ENCODE measurements at places on chromosomes 2 and 18.
A peak's percentile ranks its signal among the peaks of the same experiment; 100 is the strongest.

- no peak for DNase-seq
Observed at GRCh38 chr2:233065954-233066470, 5.9 kb downstream of the INPP5D start.

DNA sequence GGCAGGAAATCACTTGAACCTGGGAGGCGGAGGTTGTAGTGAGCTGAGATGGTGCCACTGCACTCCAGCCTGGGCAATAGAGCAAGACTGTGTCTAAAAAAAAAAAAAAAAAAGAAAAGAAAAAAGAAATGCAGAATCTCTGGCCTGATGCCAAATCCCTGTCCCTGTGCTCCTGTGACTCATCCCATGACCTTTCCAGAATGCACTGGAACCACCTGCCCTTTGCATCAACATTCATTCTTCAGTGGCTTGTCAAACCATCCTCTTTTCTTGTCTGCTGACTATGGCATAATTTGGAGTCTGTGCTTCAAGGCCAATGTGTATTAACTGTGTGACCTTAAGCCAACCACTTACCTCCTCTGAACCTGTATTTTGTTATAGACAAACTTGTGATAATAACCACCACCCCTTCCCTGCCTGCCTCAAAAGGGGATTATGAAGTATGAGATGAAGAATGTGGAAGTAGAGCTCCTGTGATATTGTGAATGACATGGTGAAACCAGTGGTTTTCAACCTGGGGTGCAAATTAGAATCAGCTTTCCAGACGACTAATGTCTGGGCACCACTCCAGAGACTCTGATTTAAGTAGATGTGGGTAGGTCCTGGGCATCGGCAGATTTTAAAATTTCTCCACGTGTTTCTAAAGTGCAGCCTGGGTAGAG lies 189.3 kb downstream of the CLIP4 start:
- DNase-seq = no peak

GRCh38 chr2:172119089-172119488 lies 16.4 kb upstream of the DLX2 start:
- DNase-seq = no peak

GRCh38 chr18:32544088-32544487 lies 73.4 kb upstream of the GAREM1 start:
- DNase-seq = no peak

DNA sequence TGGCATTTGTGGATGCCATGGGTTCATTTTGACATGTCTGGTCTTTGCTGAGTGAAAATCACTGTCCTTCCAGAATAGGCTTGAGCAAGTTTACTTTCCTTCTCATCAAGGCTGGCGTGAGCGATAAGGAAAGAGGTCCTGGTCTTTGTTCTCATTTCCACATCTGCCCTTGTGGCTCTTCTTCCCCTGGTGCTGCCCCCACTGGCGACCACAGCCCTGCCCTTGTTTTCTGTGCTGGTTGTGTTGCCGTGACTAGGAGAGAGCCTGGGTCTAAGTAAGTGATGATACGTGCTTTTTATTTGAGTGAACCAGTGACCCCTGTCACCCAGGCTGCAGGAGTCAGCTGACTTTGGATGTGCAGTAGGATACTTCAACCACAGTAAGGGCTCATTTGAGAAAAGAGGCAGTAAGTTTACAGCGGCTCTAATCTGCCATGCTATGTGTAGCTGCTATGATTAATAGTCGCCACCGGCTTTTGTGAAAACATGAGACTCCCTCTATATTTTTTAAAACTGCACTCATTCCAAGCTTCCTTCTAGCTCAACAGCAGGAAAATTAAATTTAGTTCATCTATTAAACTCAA lies 441.7 kb downstream of the RNF144A start:
- no peak for DNase-seq

DNA sequence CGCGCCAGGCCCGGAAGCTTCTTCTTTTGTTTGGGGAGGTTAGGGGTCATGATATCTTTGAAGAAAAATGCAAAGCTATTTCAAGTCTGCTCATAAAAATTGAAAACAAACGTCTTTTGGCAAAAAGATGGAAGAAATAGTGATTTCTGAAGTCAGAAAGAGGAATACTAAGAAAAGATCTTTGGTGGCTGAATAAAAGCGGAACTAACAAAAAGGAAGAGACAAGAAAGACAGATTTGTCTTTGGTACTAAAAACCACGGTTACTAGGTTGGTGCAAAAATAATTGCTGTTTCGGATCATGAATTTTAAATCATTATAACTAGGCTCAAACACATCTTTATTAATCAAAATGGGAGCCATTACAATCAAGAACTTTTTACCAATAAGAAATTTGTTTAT lies 164.6 kb upstream of the TRIB2 start:
- DNase-seq = no peak

DNA sequence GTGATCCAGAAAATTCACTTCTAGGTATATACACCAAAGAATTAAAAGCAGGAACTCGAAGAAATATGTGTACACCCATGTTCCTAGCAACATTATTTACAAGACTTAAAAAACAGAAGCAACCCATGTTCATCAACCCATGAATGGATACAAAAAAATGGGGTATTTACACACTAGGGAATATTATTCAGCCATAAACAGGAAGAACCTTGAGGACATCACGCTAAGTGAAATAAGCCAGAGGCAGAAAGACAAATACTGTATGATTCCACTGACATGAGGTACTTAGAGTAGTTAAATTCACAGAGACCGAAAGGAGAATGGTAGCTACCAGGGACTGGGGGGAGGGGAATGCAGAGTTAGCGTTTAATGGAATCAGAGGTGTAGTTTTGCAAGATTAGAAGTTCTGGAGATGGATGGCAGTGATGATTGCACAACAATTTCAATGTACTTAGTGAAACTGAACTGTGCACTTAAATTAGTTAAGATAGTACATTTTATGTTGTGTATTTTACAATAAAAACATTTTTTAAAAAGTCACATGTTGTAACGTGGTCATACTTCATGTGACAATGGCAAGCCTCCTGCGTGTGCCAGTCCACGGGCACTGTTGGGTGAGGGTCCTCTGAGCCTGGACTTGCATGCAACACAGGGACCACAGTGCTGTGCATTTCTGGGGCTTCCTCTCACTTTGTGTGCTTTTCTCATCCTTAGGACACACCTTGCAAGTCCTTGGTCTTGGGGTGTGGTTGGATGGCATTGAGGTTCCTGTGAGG lies 206.1 kb upstream of the HDAC4 start:
- no peak for DNase-seq

- DNase-seq = no peak
Observed at GRCh38 chr2:162065767-162066166, 8.2 kb downstream of the DPP4 start.

DNA sequence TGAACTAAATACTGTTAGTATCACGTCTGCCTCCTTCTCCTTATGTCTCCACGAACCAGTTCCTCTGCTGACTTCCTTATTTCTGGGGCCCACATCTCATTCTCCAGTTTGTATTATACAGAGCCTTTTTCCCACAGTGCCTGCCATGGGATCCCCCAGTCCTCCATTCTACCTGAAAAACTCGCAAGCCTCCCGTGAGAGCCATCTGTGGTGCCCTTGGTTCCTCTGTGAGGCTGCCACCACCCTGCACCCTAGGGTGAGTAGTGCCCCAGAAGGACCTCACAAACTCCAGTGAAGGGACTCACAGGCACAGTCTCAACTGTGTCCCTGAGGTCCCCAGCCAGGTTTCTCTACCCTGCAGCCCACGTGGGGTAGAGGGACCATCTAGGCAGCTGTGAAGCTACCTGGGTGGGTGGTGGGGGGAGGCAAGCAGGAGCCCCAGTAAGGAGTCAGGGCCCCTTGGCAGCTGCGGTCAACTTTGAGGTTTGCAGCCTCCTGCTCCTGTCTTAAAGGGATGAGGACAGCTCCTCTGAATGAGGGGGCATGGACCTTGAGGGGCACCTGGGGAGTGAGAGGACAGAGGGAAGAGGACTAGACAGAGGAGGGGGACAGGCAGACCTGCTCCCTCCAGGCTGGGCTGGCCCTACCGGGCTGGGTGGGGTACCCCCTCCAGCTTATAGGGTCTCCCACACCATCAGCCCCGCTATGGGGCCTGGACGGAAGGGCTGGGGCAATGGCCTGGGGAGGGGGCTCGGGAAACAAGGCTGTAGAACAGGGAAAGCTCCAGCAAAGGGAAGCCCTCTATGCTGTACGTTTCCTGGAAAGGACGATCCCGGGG lies 1.0 kb downstream of the PSTPIP2 start:
- DNase-seq = no peak

DNA sequence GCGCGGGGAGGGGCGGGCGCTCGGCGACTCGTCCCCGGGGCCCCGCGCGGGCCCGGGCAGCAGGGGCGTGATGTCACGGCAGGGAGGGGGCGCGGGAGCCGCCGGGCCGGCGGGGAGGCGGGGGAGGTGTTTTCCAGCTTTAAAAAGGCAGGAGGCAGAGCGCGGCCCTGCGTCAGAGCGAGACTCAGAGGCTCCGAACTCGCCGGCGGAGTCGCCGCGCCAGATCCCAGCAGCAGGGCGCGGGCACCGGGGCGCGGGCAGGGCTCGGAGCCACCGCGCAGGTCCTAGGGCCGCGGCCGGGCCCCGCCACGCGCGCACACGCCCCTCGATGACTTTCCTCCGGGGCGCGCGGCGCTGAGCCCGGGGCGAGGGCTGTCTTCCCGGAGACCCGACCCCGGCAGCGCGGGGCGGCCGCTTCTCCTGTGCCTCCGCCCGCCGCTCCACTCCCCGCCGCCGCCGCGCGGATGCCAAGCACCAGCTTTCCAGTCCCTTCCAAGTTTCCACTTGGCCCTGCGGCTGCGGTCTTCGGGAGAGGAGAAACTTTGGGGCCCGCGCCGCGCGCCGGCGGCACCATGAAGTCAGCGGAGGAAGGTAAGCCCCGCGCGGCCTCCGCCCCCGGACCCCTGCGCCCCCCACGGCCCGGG lies at the start of gene NFATC1:
Gene NFATC1 (plus strand): TSS at position 170 of the 644 bp plus-strand sequence. CDS start 295 bp downstream, at position 465.
- DNase-seq = peak; percentile 45

DNA sequence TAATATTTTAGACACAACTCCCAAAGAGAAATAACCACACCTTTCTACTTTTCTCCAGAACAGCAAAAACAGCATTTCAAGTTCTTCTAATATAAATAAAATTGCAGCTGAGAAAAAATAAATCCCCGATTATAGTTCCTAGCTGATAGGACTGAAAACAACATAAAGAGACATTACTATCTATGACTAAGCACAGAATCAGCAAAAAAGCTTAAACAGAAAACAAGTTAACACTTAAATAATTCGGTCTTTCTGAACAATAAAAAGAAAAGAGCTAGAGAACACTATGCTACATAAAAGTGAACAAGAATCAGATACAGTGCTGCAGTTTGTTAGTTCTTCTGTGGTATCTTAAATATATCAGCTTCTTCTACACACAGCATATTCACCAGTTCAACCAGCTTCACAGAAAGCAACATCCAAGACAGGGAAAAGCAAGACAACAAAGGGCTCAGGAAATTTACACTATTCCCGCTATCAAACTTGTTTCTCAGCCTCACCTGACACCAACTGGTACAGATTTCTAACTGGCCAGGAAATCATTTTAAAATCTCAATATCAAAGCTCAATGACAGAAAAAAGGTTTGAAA lies 28.6 kb downstream of the FEZ2 start:
- no peak for DNase-seq

- no peak for DNase-seq
Observed at GRCh38 chr2:219905640-219906039, 278.2 kb downstream of the SLC4A3 start.

GRCh38 chr2:171149986-171150693 lies 10.6 kb downstream of the TLK1 start:
- DNase-seq = no peak

DNA sequence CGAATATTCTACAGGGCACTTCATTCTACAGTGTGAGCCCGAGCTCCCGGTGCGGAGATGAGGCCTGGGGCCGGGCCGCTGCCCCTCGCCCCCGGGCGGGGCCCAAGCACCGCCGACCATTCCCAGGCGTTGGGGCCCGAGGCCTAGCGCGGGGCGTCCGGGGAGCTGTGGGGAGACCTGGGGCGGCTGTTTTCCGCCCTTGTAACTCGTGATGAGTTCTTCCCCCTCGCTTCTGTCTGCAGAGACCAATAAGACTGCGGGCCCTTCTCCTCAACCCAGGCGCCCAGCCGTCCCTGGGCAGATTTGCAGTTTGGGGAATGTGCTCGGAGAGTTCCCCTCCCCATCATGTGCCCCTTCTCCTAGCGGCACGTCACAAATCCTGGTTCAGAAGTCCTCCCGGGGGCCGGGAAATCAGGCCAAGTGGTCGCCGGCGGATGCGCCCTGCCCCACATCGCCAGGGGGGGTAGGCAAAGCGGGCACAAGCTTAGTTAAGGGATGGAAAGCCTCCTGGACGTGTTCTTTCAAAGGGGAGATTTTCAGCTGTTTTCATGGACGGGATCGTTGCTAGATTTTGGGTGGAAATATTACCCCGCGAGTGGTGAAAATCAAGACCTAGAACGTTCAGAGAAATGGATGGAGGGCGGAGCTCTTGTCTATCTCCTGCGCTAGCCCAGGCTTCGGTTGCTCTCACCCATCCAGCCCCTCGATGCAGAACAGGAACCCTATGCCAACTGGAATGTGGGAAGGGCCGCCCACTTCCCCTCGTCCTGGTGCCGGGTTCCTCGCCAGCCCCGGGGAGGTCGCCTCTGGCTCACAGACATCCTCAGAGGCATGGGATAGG lies 18.8 kb upstream of the HAAO start:
- no peak for DNase-seq

DNA sequence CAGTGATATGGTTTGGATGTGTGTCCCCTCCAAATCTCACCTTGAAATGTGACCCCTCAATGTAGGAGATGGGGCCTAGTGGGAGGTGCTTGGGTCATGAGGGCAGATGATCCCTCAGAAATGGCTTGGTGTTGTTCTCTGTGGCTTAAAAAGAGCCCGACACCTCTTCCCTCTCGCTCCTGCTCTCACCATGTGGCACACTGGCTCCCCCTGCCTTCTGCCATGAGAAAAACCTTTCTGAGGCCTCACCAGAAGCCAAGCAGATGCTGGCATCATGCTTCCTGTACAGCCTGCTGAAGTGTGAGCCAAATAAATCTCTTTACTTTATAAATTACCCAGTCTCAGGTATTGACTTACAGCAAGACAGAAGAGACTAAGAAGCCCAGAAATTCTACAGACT lies 357.1 kb downstream of the NRXN1 start:
- no peak for DNase-seq

DNA sequence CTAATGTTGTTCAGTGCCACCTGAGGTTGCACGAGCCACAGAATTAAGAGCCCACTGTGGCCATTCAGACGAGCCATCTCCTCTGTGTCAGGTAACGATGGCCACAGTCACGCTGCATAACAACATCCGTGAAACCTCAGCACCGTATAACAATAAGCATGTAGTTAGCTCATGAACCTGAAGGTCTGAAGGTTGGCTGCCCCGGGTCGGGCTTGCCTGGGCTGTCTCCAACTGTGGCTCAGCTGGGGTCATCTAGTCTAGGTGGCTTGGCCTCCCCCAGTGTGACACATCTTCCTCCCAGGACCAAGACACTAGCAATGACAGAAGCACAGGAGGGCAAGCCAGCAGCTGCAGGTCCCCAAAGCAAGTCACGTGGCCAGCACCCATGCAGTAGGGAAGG lies 258.0 kb downstream of the GLI2 start:
- no peak for DNase-seq

DNA sequence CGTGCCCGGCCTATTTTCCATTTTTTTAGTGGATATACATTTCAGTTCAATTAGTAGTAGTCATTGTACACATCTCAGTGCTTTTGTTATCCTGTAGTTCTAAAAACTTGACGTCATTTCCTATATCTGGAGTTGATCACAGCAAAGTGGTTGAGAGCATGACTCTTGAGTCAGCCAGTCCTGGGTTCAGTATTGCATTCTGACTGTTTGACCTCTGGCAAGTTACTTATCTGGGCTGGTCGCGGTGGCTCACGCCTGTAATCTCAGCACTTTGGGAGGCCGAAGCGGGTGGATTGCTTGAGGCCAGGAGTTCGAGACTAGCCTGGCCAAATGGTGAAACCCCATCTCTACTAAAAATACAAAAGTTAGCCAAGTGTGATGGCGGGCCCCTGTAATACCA lies 50.4 kb upstream of the PPM1B start:
- DNase-seq = no peak

GRCh38 chr2:174846941-174847938 lies 83.0 kb upstream of the CHRNA1 start:
- peak; percentile 55 for DNase-seq

Data from amniotic stem cell (primary cell).